ENCODE measurements at places on chromosomes 12 and 14.

DNA sequence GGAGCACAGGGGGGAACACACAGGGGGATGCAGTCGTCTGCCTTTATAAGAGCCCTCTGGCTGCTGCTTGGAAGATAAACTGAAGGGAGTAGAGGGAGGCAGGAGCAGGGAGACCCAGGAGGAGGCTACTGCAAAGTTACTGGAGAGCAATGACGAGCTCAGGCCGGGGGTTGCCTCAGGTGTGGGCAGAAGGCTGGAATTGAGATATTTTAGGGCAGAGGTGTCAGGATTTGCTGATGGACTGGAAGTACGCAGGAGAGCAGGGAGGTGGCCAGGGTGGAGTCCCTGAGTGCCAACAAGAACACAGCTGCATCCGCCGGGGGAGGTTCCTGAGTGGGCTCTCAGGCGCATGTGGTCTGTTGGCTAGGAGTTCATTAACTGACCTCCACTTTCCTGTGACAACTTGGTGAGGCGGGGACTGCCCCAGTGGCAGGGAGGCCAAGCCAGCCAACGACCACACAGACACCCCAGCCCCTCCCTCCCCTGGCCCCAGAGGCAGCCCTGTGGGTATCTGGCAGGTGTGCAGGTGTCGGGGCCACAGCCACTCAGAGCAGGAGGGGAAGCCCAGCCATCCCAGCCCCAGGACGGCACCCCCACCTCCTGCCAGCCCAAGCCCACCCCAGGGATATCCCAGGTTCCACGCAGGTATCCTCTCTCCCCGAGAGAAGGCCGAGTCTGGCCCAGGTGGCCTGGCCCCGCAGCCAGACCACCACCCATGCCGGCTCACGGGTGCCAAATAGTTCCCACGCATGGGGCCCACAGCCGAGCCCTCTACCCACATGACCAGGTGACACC lies 85.4 kb downstream of the NCOR2 start:
- DNase-seq, result no peak

GRCh38 chr14:76904740-76905569 lies 78.7 kb downstream of the LRRC74A start:
- DNase-seq, result peak; percentile 74

DNA sequence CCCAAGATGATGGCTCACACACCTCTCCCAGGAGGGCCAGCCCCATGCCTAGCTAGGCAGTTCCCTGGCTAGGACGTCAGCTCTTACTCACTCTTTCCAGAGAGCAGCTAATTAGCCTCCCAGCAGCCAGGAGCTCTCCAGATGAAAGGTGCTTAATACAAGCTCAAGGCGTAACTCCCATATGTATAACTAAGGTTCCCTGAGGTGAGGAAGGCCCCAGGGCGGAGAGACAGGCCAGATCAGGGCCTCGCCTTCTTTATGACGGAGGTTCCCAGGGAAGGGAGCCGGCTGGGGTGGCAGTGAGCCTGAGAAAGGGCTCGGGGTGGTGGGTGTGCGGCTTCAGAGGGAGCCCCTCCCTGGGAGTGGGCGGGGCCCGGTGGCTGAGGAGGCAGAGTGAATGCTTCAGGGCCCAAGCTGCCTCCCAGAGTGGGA lies 26.4 kb upstream of the ZFP36L1 start:
- DNase-seq, result no peak

DNA sequence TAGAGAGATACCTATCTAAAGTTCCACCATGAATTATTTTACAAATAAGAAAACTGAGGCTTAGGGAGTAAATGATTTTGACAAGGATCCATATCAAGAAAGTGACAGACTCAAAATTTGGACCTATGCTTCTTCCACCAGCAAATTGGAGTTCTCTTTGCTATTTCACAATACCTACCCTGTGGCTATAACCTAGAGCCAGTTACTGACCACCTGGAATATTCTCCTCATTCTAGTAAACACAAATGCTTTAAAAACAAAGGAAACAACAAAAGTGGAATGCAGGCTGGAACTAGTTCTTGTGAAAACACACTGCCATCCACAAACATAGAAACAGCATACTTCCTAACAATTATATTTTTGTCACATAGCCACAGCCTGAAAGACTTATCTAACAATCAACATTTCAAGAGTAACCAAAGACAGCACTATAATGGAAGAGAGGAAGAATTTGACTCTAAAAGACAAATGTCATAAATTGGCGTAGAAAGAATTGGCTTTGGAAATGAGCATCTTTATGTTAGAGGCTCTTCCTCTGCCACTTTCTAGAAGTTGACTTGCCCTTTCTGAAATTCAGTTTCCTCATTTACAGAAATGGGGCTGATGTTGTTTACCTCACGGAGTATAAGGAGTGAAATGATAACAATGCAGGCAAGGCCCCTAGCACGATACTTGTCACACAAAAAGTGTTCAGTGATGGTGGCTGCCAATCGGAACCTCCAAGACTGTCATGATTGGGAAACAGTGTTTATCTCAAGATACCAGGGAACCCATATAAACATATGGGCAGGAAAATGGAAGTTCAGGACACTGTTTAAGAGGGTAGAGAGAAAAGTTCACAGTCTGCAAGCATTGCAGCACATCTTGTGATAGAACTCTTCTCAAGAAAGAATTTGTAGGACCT lies 138.6 kb upstream of the LGR5 start:
- DNase-seq, result no peak

DNA sequence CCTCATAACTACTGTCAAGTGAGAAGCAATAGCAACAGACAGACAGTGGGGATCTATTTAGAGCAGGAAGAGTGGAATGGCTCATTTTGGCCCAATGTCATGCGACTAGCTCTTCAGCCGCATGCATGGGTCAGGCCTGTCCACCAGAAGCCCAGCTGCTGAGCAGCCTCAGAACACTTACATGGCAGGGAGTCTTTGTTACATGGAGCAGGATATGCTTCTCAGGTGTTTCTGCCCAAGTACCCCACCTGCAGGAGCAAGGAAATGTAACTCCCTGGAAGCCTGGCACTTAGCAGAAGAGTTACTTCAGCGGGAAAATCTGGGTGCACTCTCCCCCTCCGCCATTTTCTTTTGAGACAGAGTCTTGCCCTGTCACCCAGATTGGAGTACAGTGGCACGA lies 73.5 kb upstream of the ARHGAP5 start:
- no peak for DNase-seq

GRCh38 chr14:64447876-64448670 lies 17.2 kb upstream of the AKAP5 start:
- DNase-seq, result no peak

- no peak for DNase-seq
Observed at GRCh38 chr14:36845356-36846012, 183.8 kb downstream of the PAX9 start.

- DNase-seq, result no peak
Observed at GRCh38 chr14:66069830-66070541, 416.2 kb upstream of the CCDC196 start.

DNA sequence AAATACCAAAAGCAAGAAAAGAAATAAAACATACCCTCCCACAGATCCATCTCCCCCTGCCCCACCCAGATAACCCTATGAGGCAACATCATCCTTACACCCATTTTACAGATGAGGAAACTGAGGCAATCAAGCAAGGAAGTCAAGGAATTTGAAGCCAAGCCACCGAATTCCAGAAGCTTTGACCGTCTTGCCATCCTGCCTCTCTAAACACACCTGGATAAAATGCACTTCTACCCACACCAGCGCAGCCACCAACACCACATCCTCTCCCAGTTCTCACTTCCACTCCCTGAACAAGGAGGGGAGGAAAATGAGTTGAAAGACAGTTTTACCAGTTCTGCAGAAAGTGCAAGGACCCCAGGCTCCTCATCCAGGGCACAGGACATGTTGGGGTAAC lies 13.6 kb downstream of the CMKLR1 start:
- DNase-seq, result no peak

- DNase-seq, result no peak
Observed at GRCh38 chr14:44453433-44454171, 53.5 kb downstream of the FSCB start.

Measured in stimulated activated CD4-positive, alpha-beta T cell treated with anti-CD3 and anti-CD28 coated beads, Interleukin-2, amount 100 ng/mL, for 48 hours (primary cell).